Thyroid gland (tissue), 4 donors: ENCODE measurements at places on chromosomes 6 and 20.

DNA sequence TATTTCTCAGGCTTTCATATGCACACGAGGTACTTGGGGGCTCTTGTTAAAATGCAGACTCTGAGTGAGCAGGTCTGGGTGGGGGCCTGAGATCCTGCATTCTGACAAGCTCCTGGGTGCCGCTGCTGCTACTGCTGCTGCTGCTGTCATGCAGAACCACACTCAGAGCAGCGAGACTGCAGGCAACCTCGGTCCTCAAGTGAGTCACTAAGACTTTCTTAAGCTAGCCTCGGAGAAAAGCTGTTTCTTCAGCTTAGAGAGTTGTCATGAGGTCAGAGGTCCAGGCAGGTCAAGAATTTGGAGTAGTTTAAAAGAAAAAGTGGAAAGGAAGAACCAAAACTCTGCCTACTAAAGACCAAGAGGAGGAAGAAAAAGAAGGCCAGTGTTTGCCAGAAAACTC lies 92.9 kb downstream of the SPTLC3 start:
- no peak for DNase-seq

DNA sequence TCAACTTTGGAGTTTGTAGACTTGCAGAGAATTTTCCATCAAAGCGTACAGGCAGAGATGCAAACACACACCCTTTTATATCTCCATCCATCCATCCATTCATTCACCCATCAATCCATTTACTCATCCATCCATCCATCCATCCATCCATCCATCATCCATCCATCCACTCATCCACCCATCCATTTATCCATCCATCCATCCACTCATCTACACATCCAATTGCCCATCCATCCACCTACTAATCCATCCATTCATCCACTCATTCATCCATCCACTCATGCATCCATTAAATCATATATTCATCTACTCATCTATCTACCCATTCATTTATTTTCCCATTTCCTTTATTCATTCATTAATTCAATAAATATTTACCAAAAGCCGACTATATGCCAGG lies 52.1 kb downstream of the KCNB1 start:
- no peak for DNase-seq

- peak; percentile 50 for DNase-seq
Measured at GRCh38 chr6:7424967-7425807, 35.6 kb downstream of the RIOK1 start.

GRCh38 chr6:74287932-74288331 lies 591.9 kb downstream of the CD109 start:
- DNase-seq, result no peak

DNA sequence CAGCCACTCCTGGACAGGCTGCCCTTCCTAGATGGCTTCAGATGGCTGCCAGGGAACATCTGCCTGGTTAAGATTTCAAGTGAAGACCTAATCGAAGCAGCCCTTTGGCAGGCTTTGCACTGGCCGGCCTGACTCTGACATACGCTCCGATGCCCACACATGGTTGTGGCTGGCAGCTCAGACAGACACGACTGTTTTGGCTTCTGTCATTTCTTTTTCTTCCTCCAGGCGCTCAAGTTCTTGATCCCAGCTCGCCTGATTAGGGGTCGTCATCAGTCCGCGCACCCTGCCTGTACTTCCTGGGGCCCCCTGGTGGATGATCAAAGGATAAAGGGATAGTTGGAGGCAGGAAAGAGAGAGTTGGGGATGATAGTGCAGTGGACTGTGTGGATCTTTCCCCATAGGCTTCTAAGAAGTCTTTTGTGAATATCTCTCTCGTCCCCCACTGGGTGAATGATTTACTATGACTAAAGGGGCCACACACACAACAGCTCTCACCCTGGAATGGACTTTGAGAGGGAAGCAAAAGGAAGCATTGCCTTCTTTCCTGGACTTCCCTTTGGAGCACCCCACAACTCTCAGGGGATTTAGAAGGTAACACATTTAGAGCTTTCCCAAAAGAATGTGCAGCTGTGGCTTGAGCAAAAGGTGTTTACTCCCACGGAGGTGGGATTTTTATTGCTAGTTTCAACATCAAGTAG lies 21.4 kb upstream of the TRAM2 start:
- DNase-seq, result peak; percentile 64

DNA sequence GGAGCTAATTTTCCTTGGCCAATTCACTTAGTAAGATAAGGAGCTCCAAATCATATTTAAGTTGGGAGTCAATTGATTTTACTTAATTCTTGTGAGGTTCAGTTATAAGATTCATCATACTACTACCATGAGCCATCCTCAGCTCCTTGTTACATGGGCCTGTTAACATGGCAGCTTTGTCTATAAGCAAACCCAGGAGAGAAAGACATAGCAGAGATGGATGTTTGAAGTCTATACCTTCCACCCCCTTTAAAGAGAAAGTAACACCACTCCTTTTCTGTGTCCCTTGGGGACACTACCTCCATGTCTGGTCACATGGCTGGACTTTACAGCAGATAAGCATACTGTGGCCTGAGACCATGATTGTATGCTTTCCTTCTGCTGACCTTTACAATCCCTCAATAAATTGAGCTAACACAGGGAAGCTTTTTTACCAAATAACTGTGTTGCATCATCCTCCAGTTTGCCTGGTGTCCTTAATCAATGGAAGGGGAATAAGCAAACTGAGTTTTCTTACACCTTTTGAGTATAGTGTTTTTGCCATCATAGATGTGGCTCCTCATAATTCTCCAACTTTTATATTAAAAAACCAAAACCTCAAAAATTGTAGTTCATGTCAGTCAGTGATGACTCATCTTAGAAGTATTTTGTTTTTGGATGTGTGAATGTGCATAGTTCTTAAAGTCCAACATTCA lies 9.8 kb upstream of the ZNFX1 start:
- DNase-seq, result no peak

- no peak for DNase-seq
Measured at GRCh38 chr6:34773916-34774315, 16.6 kb downstream of the SNRPC start.

DNA sequence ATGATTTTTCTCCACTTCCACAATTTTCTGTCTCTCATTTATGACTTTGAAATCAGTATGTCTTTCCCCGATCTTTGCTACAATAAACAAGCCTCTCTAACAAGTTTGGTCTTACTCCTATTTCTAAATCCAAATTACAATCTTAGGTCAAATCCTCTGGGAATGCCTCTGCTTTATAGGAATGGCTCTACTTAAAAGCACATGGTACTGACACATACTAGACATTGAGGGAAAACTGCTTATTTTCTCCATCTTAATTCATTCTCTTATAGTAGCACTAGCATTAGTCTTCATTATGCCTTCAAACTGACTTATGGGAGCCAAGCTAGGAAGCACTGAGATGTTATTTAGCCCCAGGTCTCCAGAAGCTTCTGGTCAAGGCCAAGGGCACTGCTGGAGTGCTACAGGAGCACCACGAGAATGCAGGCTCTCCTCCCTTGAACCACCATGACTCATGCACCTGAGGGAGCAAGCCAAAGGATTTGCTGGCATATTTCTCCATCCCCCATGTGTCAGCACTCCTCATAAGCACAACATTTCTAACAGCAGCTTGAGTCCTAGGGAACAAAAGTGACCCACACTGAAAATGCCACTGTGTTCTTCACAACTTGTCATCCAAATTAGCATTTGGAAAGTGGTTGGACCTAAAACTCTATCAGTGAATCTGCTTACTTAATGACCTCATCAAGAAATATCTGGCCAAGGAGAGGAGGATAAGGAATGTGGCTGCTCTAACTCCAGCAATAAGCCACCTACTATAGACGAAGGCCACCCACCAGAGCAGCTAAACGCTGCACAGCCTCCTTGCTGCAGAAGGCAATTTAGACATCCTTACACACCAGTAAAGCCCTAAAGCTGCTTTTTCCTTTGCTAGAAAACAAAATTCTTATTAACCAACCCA lies 156.8 kb upstream of the KCNQ5 start:
- DNase-seq, result no peak

- peak; percentile 64 for DNase-seq
Measured at GRCh38 chr6:82363428-82364086, at the start of gene TPBG. Gene TPBG, plus strand, starts transcription at chr6:82363817. Its CDS starts 1,145 bp downstream, at chr6:82364962.

GRCh38 chr20:25081065-25081729 lies 744 bp downstream of the VSX1 start:
- DNase-seq, result peak; percentile 44

- no peak for DNase-seq
Measured at GRCh38 chr6:121076119-121076518, 258.2 kb downstream of the TBC1D32 start.
